ENCODE measurements at places on chromosomes 2 and 18.
A peak's percentile ranks its signal among the peaks of the same experiment; 100 is the strongest.

GRCh38 chr18:72868585-72869225 is 918 bp upstream of the NETO1 start:
- peak overlapping the region; percentile 82 for H3K4me3 ChIP-seq
- peaks cover 39% of the 10 kb centered on the region for H3K4me1 ChIP-seq
- peak; percentile 28 for DNase-seq

GRCh38 chr2:119407430-119408220 is 24.0 kb upstream of the TMEM37 start:
- peak; percentile 52 for DNase-seq
- no peak overlapping the region for H3K4me3 ChIP-seq
- no peaks in the 10 kb centered on the region for H3K27me3 ChIP-seq

DNA sequence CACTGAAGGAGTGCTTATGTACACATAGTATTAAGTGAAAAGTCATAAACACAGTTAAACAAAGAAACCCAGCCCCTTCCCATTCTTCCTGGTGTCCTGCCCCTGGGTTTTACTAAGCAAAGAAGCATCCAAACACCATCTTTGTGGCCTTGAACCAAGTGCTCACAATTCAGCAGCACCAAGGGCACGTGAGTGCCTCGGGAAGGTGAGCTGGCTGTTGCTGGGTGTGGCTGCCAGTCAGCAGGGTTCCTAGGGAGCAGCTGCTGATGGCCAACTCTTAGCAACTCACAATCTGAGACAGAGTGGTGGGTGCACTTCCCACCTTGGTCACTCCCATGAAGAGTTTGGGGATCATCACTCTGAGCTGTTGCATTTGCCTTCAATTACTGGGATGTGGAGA is 97.7 kb upstream of the PGAP1 start:
- H3K27me3 ChIP-seq, result no peaks in the 10 kb centered on the region
- DNase-seq, result no peak
- H3K36me3 ChIP-seq, result no peaks in the 10 kb centered on the region
- no peak overlapping the region for H3K27ac ChIP-seq
- no peaks in the 10 kb centered on the region for H3K4me1 ChIP-seq
- H3K4me3 ChIP-seq, result no peak overlapping the region

GRCh38 chr18:54184836-54185235 is 39.6 kb downstream of the MBD2 start:
- no peak overlapping the region for H3K4me3 ChIP-seq
- no peak for DNase-seq
- peaks cover 3% of the 10 kb centered on the region for H3K36me3 ChIP-seq
- no peak overlapping the region for H3K27ac ChIP-seq
- H3K27me3 ChIP-seq, result no peaks in the 10 kb centered on the region

DNA sequence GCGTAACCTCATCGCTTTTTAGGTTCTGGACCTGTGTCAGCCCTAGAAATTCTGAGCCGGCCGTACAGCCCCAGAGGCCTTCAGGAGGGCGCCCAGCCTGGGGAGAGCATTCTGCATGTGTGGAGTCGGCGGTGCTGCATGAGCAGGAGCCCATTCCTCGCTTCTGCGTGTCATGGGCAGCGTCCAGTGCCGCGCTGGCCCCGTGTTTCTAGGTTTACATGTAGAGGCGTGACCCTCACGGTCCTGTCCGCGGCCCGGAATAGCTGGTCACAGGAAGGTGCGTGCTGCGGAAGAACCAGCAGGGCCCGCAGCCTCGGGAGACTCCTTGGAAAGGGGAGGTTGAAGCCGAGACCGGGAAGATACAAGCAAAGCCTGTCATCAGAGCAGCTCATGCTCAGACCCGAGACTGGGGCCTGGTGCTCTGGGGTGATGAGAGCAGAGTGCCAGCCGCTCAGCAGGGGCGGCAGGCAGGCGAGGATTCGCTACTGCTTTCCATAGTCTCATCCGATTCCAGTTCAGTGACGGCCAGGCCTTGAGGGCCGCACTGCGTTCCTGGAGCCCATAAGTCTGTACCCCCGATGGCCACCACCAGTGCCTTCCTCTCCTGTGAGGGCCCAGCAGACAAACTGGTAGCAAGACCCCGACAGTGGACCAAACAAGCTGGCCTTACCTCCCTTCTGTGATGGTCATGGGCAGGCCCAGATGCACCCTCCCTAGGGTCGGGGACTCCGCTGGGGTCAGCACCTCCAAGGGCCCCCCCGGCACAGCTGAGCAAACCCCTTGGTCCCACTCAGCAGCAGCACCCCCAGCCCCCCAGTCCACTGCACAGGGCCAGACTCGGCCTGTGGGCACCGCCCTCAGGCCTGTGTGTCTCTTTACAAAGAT is 15.6 kb upstream of the NFATC1 start:
- H3K27me3 ChIP-seq, result 0 out of 2 replicates have a peak, but pooled peaks cover 4% of the 10 kb centered on the region
- peaks cover 4% of the 10 kb centered on the region for H3K36me3 ChIP-seq
- no peak overlapping the region for H3K4me3 ChIP-seq
- peaks cover 11% of the 10 kb centered on the region for H3K4me1 ChIP-seq

DNA sequence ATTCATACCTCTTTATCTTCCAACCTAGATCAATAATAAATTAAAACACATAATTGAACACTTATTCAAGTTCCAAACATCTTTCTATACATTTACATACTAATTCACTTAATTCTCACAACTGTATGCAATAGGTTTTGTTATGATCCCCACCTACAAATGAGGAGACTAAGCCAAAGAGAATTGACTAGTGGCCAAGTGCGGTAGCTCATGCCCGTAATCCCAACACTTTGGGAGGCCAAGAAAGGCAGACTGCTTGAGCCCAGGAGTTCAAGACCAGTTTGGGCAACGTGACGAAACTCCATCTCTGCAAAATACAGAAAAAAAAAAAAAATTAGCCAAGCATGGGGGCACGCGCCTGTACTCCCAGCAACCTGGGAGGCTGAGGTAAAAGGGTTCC is 36.8 kb downstream of the KCNG3 start:
- no peaks in the 10 kb centered on the region for H3K27me3 ChIP-seq
- peaks cover 27% of the 10 kb centered on the region for H3K4me1 ChIP-seq
- peak; percentile 38 for DNase-seq
- H3K36me3 ChIP-seq, result peaks cover 8% of the 10 kb centered on the region
- no peak overlapping the region for H3K4me3 ChIP-seq

DNA sequence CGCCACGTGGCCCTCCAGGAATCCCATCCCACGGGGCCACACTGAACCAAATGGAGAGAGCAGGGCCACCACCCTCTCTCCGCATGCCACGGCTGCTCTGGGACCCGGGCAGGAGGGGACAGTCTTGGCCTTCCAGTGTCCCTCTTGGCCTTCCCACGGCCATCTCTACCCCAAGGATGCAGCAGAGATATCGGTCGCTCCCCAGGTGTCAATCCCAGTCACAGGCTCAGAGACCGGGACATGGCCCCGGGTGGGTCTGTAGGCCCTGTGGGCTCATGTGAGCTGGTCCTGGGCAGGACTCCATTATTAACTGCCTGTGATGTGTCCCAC is 15.3 kb downstream of the CAPN10 start:
- H3K36me3 ChIP-seq, result no peaks in the 10 kb centered on the region
- no peak for DNase-seq
- no peaks in the 10 kb centered on the region for H3K4me1 ChIP-seq
- no peak overlapping the region for H3K4me3 ChIP-seq
- H3K27ac ChIP-seq, result no peak overlapping the region

GRCh38 chr2:179070895-179071294 is 21.0 kb upstream of the CCDC141 start:
- DNase-seq, result no peak
- H3K27me3 ChIP-seq, result no peaks in the 10 kb centered on the region
- H3K4me3 ChIP-seq, result no peak overlapping the region
- peaks cover 18% of the 10 kb centered on the region for H3K36me3 ChIP-seq

- no peak overlapping the region for H3K4me3 ChIP-seq
- no peaks in the 10 kb centered on the region for H3K36me3 ChIP-seq
- DNase-seq, result peak; percentile 53
- H3K27ac ChIP-seq, result no peak overlapping the region
Observed at GRCh38 chr2:240989451-240990265, 8.8 kb upstream of the SNED1 start.

DNA sequence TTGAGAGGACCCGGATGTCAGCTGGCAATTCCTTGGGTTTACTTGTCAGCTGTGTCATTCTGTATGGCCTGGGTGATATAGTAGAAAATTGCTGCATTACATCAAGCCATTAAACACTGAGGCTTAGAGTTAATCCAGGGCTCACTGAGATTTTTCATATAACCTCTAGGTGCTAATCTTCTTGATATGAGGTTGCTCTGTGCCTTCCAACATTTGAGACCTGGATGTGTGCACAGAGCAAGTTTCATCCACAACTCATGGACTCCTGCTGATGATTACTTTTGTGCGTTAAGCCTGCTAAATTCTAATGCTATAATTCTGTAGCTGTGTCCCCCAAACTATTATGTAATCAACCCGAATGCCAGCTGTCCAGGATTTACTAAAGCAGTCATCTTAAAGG is 178.4 kb upstream of the CDH20 start:
- DNase-seq, result no peak
- no peak overlapping the region for H3K27ac ChIP-seq
- H3K4me3 ChIP-seq, result no peak overlapping the region
- H3K36me3 ChIP-seq, result no peaks in the 10 kb centered on the region

GRCh38 chr2:12723736-12724463 is 7.2 kb downstream of the TRIB2 start:
- peaks cover 62% of the 10 kb centered on the region for H3K36me3 ChIP-seq
- H3K4me1 ChIP-seq, result peaks cover 55% of the 10 kb centered on the region
- no peak for DNase-seq

- H3K27me3 ChIP-seq, result no peaks in the 10 kb centered on the region
- peaks cover 14% of the 10 kb centered on the region for H3K4me1 ChIP-seq
- H3K36me3 ChIP-seq, result no peaks in the 10 kb centered on the region
Observed at GRCh38 chr2:100291152-100291970, 30.9 kb downstream of the LONRF2 start.

GRCh38 chr18:24181806-24182205 is 42.9 kb downstream of the CABYR start:
- H3K4me1 ChIP-seq, result peaks cover 21% of the 10 kb centered on the region
- H3K27me3 ChIP-seq, result no peaks in the 10 kb centered on the region
- no peak for DNase-seq
- no peak overlapping the region for H3K4me3 ChIP-seq
- peaks cover 8% of the 10 kb centered on the region for H3K36me3 ChIP-seq
- H3K27ac ChIP-seq, result peak overlapping the region; percentile 71

DNA sequence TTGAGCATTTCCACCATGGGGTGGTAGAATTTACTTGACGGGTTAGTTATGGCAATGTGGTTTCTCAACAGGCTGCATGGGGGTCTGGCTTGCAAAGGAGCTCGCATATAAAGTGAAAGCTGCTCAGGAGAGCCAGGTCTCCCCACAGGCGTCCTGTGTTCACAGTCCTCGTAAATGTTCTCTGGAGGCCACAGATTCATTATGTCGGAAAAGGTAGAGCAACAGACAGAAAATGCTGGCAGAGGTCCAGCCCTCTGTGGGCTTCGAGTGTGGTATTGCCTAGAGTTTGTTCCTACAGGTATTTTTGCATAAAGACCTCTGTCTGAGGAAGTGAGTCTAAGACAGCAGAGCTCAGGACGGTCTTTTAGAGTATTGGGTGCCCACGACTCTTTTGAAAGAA is 96.4 kb downstream of the CDCA7 start:
- no peak for DNase-seq
- H3K4me3 ChIP-seq, result no peak overlapping the region
- no peaks in the 10 kb centered on the region for H3K36me3 ChIP-seq
- H3K4me1 ChIP-seq, result peaks cover 21% of the 10 kb centered on the region
- no peak overlapping the region for H3K27ac ChIP-seq
- H3K27me3 ChIP-seq, result peaks cover 5% of the 10 kb centered on the region

GRCh38 chr2:173978447-173978846 is 13.3 kb upstream of the SP3 start:
- H3K4me1 ChIP-seq, result peaks cover 11% of the 10 kb centered on the region
- no peak overlapping the region for H3K4me3 ChIP-seq
- no peaks in the 10 kb centered on the region for H3K27me3 ChIP-seq
- no peak for DNase-seq
- no peaks in the 10 kb centered on the region for H3K36me3 ChIP-seq

DNA sequence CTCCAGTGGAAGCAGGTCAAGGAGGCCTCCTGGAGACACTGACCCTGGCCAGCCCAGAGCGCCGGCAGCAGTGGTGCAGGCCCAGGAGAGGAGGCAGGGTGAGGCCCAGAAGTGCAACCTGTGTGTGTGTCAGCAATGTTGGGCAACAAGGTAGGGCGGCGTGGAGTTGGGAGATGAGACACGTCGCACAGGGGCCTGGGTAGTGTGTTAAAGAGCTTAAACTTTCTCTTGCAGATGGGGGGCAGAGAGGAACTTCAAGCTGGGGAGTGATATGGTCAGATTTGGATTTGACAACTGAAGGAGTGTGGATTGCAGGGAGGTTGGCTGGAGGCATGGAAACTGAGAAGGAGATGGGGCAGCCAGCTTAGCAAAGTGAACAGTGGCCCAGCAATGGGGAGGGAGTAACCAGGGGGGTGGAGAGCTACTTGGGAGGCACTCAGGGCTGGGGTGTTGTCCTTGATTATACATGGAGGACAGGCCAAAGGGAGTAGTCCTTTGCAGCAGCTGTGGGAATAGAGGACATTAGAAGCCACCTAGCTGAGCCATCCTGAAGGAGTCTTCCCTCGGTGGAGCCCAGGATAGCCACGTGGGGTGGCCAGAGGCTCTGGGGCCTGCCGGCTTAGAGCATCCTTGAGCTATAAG is 278.6 kb upstream of the HS6ST1 start:
- H3K36me3 ChIP-seq, result no peaks in the 10 kb centered on the region
- H3K27me3 ChIP-seq, result no peaks in the 10 kb centered on the region
- no peak overlapping the region for H3K27ac ChIP-seq
- peaks cover 7% of the 10 kb centered on the region for H3K4me1 ChIP-seq
- DNase-seq, result no peak

GRCh38 chr2:96083989-96084857 is 32.1 kb downstream of the ADRA2B start:
- H3K4me1 ChIP-seq, result no peaks in the 10 kb centered on the region
- no peaks in the 10 kb centered on the region for H3K36me3 ChIP-seq
- H3K4me3 ChIP-seq, result no peak overlapping the region
- no peak overlapping the region for H3K27ac ChIP-seq

GRCh38 chr2:79792090-79792489 is 279.2 kb downstream of the CTNNA2 start:
- no peak overlapping the region for H3K4me3 ChIP-seq
- H3K4me1 ChIP-seq, result peaks cover 22% of the 10 kb centered on the region
- H3K27me3 ChIP-seq, result no peaks in the 10 kb centered on the region

- H3K4me1 ChIP-seq, result peaks cover 7% of the 10 kb centered on the region
- H3K27me3 ChIP-seq, result peaks cover 11% of the 10 kb centered on the region
- H3K36me3 ChIP-seq, result no peaks in the 10 kb centered on the region
- DNase-seq, result no peak
Observed at GRCh38 chr2:233674995-233675394, 3.3 kb downstream of the UGT1A9 start.

GRCh38 chr2:128308284-128308731 is 10.4 kb downstream of the HS6ST1 start:
- H3K36me3 ChIP-seq, result no peaks in the 10 kb centered on the region
- peaks cover 50% of the 10 kb centered on the region for H3K4me1 ChIP-seq
- no peaks in the 10 kb centered on the region for H3K27me3 ChIP-seq
- no peak overlapping the region for H3K27ac ChIP-seq

- H3K27ac ChIP-seq, result no peak overlapping the region
- DNase-seq, result peak; percentile 75
- H3K36me3 ChIP-seq, result no peaks in the 10 kb centered on the region
Observed at GRCh38 chr2:94986392-94986963, 39.0 kb upstream of the MAL start.

- peaks cover 8% of the 10 kb centered on the region for H3K4me1 ChIP-seq
- no peaks in the 10 kb centered on the region for H3K36me3 ChIP-seq
- no peak overlapping the region for H3K27ac ChIP-seq
- no peak overlapping the region for H3K4me3 ChIP-seq
- H3K27me3 ChIP-seq, result no peaks in the 10 kb centered on the region
Observed at GRCh38 chr2:223563462-223563861, 38.7 kb downstream of the SCG2 start.

GRCh38 chr18:24514439-24514838 is 54.0 kb downstream of the HRH4 start:
- no peak overlapping the region for H3K27ac ChIP-seq
- H3K36me3 ChIP-seq, result no peaks in the 10 kb centered on the region
- no peak overlapping the region for H3K4me3 ChIP-seq
- DNase-seq, result no peak
- H3K27me3 ChIP-seq, result no peaks in the 10 kb centered on the region
